ENCODE measurements at places on chromosomes 7 and 10. TPM values are rescaled to one million over a fixed set of nuclear protein-coding genes. Genes with fewer than 3 reads are reported as not detected.

The GIGYF1 gene
- 24.2 TPM for total RNA-seq

- H3K27me3 ChIP-seq, result no peaks in the 10 kb centered on the region
- H3K4me3 ChIP-seq, result no peak overlapping the region
- H3K36me3 ChIP-seq, result no peaks in the 10 kb centered on the region
- peaks cover 14% of the 10 kb centered on the region for H3K4me1 ChIP-seq
- no peak overlapping the region for H3K27ac ChIP-seq
These were observed 89.1 kb upstream of the IFRD1 start for GRCh38 chr7:112361154-112361553.

DNA sequence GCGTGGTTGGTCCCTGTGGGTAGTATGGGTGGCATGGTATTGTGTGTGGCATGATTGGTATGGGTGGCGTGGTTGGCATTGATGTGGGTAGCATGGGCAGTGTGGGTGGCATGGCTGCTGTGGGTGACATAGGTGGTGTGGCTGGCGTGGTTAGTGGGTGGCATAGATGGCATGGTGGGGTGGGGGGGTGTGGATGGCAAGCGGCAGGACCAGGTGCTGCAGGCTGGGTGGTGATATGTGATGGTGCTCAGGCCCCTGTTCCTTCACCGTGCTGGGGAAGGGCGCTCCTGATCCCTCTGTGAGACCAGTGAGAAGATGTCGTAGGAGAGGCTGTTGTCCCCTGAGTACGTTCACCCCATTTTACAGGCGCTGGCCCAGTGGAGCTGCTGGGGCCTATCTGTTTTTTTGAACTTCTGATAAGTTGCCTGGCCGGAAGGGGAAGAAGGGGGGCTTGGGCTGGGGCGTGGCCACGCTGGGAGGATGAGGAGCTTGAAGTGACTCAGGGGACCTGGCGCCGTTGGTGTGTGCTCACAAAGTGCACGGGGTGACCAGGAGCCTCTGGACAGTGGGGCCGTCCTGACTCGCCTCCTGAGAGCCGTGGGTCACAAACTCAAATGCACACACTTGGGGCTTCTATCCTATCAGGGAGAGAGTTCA is 17.5 kb downstream of the INPP5A start:
- no peak overlapping the region for H3K27ac ChIP-seq
- H3K4me1 ChIP-seq, result no peaks in the 10 kb centered on the region
- no peak for DNase-seq
- H3K36me3 ChIP-seq, result no peaks in the 10 kb centered on the region

GRCh38 chr10:7872041-7872442 is 53.7 kb downstream of the TAF3 start:
- DNase-seq, result peak; percentile 51
- H3K36me3 ChIP-seq, result no peaks in the 10 kb centered on the region
- H3K4me3 ChIP-seq, result no peak overlapping the region
- peaks cover 4% of the 10 kb centered on the region for H3K4me1 ChIP-seq
- H3K27ac ChIP-seq, result no peak overlapping the region

GRCh38 chr10:93481637-93482144 is 443 bp downstream of the MYOF start:
- peak overlapping the region; percentile 81 for H3K4me3 ChIP-seq
- peaks cover 5% of the 10 kb centered on the region for H3K4me1 ChIP-seq
- H3K27me3 ChIP-seq, result peaks cover 15% of the 10 kb centered on the region
- H3K36me3 ChIP-seq, result no peaks in the 10 kb centered on the region
- no peak overlapping the region for H3K27ac ChIP-seq

DNA sequence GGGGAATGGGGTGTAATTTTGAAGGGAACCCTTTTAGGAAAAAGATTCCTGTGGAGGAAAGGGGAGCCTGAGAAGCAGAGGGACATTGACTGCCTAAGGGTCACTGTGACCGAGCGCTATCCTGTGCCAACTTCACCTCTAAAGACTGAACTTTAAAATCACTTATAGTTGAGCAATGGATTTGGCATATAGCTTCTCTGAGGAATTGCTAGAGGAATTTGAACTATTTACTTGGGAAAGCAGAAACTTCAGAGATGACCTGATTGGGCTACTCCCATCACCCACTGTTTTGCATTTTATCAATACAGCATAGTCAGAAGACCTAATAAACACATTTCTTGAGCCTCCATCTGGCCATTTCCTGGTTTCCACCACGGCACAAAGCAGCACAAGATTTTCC is 23.7 kb upstream of the WNT16 start:
- H3K4me1 ChIP-seq, result no peaks in the 10 kb centered on the region
- no peak for DNase-seq
- no peak overlapping the region for H3K4me3 ChIP-seq
- no peaks in the 10 kb centered on the region for H3K36me3 ChIP-seq

All from neural progenitor cell (in vitro differentiated cells).